ENCODE measurements at places on chromosomes 1 and 21. TPM values are rescaled to one million over a fixed set of nuclear protein-coding genes. Genes with fewer than 3 reads are reported as not detected.

GRCh38 chr1:101311146-101311920, 74.5 kb downstream of the S1PR1 start:
- DNase-seq: no peak

GRCh38 chr1:199954699-199955098, 72.8 kb upstream of the NR5A2 start:
- peak; percentile 47 for DNase-seq

GRCh38 chr1:160398823-160399222, 1.5 kb upstream of the VANGL2 start:
- no peak for DNase-seq

DNA sequence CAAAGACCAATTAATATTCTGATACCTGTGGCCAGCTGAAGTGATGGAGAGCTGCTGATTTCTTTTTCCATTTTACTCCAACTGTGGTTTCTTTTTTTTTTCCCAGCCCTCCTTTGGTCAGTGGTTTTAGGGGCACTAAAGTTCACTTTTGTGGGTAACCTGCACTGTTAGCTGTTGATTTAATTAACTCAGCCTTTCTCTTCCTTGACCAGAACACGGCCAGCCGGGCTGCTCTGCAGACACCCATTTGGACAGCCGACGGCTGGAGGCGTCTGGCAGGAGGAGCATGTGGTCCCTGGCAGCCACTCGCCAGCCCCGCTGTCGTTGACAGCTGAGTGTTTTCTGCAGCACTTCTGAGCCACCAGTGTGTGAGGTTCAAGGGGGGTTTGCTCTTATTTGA, 136.2 kb upstream of the RUNX3 start:
- no peak for DNase-seq

DNA sequence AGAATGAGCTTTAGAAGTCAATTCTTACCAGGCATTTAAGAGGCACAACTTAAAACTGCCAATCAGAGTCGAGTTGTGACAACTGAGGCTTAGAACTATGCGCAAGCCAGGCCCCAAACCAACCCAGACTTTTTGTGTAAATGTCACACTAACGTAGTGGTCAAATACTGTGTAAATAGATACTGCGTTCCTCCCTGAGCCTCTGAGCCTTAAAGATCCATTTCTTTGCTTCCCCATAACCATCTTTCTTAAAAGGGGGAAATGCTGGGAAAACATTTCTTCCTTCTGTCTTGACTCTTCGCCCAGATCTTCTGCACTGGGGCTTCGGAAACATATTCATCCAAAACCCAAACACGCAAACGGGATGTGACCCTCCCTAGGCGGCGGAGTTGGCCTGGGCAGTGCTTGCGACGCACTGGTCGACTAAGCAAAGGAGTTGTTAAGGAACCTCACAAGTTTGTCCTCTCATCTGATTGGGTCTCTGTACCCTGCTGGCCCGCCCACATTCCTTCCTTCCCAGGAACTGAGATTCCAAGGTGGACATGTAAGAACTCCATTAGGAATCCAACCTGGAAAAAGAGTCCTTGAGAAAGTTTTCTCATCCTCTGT, 2.6 kb downstream of the ADAMTS5 start:
- no peak for DNase-seq

The HSD3B2 gene
- total RNA-seq: not detected

The PLA2G2C gene
- total RNA-seq: not detected

The DNM3 gene
- 1.1 TPM for total RNA-seq

DNA sequence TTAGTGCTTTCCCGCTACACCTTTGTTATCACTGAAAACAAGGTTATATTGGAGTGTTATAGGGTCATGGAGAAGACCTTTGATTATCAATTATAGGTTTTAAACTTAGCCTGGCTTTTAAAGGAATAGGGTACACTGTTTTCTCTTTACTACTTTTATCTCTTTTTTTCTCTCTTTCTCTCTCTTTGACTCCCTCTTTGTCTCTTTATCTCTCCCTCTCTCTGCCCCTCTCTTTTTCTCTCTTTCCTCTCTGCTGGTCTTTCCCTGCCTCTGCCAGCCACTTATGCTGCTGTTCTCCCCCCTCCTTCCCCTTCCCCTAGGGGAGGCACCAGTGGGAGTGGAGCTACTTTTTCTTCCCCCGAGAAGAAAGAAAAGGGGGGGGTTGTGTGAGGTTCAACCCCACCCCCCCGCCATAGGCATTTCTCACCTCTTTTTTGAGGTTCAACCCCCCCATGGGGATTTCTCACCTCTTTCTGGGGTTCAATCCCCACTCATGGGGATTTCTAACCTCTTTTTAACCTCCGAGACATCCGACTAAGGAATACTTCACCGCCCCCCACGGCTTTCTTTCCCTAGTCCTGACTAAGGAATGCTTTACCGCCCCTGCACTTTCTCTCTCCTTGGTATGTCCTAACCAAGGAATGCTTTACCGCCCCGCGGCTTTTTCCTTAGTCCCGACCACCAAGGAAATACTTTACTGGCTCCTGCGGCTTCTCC, 17.2 kb upstream of the ZBTB8B start:
- DNase-seq: peak; percentile 48

DNA sequence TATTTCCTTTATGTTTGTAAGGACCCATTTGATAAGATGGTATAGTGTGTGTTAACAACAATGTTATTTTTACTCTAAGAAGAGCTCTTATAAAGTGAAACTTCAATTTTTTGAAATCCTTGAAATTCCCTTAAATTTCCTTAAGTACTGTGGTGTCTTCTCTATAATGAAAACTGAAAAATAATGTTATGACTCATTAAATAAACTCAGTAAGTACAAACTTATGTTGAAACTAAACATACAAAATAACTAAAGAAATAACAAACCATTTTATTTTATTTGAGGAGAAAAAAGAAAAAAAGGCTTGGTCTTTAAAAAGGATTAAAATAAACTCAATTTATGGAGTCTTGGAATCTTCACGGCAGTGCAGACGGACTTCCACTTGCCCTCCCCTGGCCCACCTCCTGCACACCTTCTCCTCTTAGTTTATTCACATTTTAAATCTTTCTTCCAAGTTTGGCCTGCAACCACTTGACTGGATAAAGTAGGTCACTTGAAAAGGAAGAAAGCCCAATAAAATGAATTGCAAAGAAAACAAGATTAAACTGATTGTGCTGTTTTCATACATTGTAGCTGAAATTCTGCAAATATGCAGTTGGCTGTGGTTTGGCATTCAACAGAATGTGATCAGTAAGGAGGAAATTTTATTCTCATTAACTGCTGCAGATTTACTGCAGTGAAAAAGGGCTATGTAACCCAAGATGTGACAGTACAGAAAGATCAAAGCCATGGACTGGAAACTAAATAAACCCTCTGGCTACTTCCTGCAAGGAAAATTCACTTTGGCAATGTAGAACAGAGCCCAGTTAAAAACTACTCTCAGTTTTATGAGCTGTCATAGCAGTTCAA, 48.5 kb upstream of the SCYL3 start:
- peak; percentile 3 for DNase-seq

DNA sequence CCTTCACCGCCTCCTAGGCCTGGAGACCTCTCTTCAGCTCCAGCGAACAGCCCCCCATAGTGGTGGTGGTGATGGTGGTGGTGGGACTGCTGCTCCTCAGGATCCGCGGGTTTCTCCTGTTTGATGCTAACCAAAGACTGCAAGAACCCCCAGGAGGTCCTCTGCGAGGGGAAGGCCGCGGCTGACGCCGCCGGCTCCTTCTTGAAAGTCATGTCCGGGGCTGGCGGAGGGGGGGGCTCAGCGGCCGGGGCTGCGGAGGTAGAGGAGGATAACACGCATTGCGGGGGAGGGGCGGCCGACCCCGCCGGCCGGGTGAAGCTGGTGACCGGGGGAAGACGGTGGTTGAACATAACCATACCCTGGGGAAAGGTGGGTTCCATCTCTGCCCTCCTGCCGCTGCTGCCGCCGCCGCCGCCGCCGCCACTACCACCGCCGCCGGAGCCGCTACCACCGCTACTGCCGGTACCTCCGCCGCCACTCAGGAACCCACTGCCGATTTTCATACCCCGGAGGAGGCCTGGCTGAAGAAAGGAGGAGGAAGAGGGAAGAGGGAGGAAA, 554 bp downstream of the ZNF281 start:
- peak; percentile 66 for DNase-seq

The WNT2B gene
- total RNA-seq: 0.44 TPM

The SERPINC1 gene
- total RNA-seq: not detected

The C1QC gene
- not detected for total RNA-seq

The DHDDS gene
- 22.4 TPM for total RNA-seq

GRCh38 chr1:204826970-204827369, 43.7 kb upstream of the NFASC start:
- no peak for DNase-seq

The PPOX gene
- total RNA-seq: 13.3 TPM

The WDTC1 gene
- 15.0 TPM for total RNA-seq

The PLCH2 gene
- total RNA-seq: under 0.01 TPM

- no peak for DNase-seq
Observed at GRCh38 chr1:241390526-241390925, 33.5 kb upstream of the RGS7 start.

DNA sequence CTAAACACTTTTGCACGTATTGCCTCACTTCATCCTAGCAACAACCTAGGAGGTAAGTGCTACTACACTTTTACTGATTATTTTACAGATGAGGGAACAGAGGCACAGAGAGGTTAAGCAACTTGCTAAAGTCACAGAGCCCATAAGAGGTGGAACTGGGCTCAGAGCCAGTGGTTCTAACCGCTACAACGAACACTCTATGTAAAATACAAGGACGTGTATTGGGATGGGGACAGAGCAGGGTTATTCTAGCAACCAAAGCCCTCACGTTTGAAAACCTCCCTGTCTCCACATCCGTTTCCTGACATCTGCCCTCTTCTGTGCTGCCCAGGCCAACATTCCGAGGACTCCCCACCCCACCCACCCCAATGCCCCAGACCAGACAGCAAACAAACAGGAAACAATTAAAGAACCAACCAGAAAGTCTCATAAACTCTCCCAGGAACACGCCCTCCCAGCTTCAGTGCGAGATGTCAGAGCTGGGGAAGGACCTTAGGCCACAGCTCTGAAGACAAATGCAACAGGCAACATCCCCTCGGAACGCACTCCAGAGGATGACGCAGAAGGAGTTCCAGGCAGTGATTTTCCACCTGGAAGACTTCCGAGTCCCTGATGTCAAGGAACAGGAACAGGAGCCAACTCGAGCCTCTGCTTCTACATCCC, 41.1 kb downstream of the GLIS1 start:
- DNase-seq: no peak

DNA sequence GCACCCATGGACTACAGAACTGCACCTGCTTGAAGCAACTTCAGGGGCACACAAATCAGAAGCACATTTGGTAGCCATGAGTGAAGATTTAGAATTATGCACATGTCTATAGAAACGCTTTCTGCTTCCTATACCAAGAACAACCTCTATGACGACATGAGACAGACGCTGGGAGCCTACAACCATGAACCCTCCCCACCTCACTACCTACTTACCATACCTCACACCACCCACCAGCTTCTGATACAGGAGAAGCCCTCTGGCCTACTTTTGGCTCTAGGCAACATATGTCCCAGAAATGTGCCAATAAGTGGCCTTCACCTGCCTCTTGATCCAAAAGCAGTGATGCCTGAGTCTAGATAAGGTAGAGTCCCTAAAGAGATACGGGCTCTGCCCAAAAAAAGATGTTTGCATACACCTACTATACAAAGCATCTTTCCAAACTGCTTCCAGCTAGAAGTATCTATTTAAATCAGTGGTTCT, 58.5 kb downstream of the SLC45A1 start:
- no peak for DNase-seq
